ENCODE measurements at places on chromosomes 3 and 15. TPM values are rescaled to one million over a fixed set of nuclear protein-coding genes. Genes with fewer than 3 reads are reported as not detected.

The TEX9 gene
- 6.3 TPM for total RNA-seq

The LRIG1 gene
- total RNA-seq, result 15.2 TPM

The AADACL2 gene
- not detected for total RNA-seq

The GOLGA6D gene
- total RNA-seq, result not detected

The FRMD5 gene
- total RNA-seq, result 0.98 TPM

DNA sequence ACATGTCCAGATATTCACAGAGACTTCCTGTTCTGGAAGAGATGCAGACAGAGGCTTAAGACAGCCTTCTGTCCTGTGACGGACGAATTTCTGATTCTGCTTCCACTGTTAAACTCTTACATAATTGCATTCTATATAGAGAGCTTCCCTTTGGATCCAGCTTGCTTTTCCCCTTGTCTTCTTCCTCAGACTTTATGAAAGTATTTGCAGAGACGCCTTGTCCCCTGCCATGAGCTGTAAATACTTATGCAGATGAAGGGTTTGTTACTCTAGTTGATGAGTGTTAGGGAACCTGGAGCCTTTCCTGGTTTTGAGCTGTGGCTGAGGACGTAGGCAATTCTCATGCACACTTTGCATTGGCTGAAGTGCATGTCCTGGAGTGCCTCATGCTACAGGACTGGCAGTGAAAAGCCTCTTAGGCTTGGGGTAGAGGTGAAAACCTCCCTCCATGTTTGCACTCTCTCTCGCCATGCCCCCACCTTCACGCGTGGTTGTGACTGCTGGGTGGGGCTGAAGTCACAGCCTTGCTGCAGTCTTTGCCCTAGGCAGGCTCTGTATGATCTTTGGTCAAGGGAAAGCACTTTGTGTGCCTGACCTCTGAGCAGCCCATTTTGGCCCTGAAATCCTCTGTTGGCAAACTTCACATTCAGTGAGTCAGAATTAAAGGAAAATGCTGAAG lies 286.6 kb downstream of the PTPRG start:
- DNase-seq, result peak; percentile 76

DNA sequence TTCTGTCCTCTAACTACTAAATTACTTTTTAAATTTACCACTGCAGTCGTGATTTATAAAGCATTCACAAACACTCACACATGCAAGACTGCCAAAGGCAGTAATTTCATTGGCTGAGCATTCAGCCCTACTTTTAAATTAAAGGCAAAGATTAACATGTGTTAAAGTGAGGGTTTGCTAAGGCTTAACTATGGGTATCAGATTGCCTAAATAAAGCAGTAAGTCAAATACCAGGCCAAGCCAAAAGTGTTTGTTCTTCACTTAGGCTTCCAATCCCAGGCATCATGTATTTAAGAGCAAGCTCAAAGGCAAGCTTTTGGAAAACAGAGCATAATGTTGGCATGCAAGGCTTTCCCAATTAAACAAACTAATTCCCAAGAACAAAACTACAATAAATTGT lies 187.3 kb downstream of the SUCNR1 start:
- no peak for DNase-seq

GRCh38 chr3:124201226-124201625 lies 209.3 kb upstream of the ROPN1 start:
- DNase-seq, result no peak

GRCh38 chr15:60704129-60704528 lies 225.2 kb upstream of the ICE2 start:
- DNase-seq, result no peak

DNA sequence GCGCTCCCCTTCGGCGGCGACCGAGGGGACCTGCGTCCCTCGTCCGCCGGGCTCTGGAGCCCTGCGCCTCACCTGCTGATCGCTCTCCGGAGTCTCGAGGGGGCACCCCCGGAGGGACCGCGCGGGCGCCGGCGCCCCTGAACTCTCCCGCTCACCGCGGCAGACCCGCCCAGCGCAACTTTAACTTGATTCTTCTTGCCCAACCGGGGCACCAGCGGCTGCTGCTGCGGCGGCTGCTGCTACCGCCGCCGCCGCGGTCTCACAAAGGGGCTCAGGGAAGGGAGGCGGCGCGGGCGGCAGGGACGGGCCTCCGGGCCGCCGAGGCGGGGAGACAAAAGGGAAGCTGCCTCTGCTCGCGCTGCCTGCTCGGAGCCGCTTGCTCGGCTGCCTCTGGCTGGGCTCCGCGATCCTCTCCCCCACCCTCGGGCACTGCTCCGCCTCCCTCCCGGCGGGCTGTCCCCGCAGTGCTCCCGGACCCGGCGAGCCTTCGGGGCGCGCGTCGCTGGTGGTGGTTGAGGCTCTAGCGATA lies at the start of gene PPM1L:
Gene PPM1L (plus strand): TSS at position 456 of the 529 bp plus-strand sequence.
- DNase-seq, result peak; percentile 54

DNA sequence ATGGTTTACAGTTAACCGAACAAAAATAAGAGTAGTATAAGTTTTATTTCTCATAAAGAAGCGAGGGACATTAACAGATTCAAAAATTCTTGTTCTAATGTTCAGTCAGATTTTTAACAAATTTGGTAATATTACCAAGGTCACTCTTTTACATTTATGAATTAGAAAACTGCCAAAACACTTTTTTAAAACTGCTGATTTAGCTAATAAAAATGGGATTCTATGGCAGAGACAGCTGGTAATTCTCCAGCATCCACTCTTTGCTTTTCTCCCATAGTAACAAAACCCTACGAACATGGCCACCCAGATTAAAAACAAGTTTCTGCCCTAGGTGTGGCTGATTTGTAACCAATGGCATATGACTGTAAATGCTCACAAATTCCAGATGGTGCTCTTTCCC lies 71.2 kb downstream of the GPR160 start:
- DNase-seq, result no peak

DNA sequence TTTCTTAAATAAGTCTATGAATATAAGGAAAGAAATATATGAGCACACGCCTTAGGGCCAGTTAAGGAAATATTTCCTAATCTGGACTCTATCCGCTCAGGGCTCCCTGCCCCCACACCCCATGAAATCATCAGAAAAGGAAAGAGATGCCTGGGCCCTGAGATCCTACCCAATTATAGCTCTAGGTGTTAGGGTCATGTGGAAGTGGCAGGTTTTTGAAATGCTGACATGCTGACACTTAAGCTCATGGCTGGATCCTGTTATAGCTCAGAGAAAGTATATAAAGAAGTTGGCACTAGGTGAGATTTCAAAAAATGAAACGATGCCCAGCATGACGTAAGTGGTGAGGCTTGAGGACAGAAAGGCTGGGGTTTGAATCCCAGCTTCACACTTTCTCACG lies 43.5 kb upstream of the AKAP13 start:
- no peak for DNase-seq

- DNase-seq, result no peak
Observed at GRCh38 chr3:142022381-142022780, 127.0 kb downstream of the TFDP2 start.

DNA sequence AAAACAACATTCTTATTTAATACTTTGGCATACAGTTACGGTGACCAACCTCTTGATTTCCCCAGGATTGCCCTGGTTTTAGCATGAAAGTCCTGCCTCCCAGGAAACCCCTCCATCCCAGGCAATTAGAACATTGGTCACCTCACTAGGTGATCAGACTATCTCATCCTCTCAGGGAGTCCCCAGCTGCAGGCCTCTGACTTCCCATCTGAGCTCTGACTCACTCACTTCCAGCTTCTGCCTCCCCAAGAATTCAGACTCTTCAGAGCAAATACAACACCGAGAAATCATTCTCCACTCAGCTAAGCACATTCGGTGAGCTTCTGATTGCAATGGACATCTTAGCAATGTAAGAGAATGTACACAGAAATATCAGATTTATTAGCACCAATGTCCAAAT lies 92.4 kb upstream of the HES1 start:
- peak; percentile 23 for DNase-seq

DNA sequence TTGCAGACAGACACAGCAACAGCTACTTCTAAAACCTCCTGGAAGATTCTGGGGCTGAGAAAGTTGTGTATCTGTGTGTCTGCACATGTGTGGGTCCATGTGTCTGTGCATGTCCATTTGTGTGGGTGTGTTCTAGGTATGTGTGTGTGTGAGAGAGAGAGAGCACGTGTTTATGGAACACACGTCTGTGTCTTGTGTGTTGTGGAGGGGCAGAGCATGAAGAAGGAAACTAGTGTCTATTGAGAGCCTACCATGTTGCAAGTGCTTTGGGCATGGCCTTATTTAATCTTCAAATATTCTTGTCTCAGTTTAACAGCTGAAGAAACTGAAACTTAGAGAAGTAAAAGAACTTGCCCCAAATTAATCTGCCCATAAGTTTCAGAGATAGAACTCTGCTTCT lies 327.5 kb downstream of the UACA start:
- DNase-seq, result no peak

DNA sequence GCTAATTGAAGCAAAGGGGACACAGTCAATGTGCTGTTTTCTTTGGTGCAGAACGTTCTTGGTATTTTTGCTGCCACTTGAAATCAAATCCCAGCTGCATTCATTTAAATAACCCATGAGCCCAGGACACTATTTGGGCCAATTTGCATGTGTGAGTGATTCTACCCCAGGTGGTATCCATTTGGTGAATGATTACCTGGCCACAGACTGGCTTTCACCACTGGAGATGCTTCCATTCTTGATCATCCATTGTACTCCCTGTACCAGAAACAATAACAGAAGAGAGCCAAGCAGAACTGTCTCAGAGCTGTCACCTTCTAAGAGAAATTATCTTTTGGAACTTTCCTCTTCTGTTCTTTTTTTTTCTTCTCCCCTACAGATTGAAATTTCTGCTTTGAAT lies 139.7 kb upstream of the RARB start:
- DNase-seq, result no peak

DNA sequence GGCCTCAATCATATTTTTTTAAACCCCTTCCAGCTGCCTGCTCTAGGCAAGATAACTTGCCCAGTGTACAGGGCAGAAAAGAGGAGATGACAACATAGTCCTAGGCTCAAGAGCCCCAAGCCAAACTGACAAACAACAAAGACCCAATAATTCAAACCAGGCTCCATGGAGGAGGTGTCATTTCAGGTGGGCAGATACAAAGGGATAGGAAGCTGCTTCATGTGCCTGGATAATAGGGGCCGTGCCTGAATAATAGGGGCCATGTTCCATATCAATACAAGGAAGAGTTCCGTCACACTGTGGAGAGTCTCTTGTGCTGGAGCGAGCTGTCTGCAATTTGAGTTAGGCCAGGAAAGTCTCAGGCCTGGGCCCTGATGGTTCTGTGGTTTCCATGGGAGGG lies 35.4 kb upstream of the TRIM71 start:
- no peak for DNase-seq

DNA sequence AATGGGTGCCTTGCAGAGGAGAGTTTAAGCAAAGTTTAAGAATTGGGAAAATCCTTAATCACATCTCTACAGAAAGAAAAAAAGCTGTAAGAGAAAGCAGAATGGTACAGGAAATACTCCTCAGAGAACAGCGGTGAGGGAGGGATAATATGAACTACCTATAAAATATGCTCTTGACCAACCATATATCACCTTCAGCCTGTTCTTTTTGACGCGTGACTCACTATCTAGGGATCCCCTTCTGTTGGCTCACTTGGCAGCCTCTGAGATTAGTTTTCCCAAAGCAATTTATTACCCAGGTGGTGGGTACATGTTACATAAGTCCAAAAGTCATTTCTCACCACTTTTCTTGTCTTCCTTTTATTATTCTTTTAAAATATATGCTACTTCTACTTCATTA lies 97.7 kb downstream of the CNTN6 start:
- DNase-seq, result peak; percentile 58

DNA sequence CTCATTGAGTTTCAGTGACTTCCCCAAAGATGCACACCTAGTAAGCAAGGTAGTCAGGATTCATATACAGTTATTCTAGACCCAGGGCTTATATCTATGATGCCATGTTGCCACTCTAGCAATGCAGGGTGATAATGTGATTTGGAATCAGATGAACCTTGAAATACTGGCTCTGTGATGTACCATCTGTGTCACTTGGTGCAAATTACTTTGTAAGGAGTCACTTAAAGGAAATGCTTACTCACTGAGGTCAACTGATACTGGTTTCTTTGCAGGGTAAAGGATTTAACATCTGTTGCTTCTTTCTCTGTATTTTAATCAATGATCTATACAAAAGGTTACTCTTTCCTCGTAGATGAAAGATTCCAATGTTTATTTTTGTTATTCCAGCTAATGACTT lies 10.8 kb downstream of the ASB14 start:
- no peak for DNase-seq
